ENCODE measurements at places on chromosomes 5 and 9.

DNA sequence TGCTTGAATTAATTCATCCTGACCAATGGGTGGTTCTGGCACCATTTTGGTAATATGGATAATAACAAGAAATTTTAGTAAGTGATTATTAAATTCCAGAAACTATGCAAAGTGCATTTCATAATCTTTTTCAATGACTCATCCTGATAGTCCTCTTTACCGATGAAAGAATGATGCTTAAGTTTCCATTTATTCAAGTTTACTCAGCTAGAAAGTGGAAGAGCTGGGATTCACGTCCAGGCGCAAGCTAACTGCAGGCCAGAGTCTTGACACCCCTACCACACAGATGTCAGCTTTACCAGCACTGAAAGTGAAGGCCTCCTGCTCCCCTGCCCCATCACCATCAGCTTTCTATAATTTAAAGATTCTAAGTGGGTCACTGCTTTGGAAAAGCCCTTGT lies 493.5 kb upstream of the WWC1 start:
- no peak for DNase-seq

- DNase-seq = no peak
Measured at GRCh38 chr9:78062710-78063109, 31.1 kb upstream of the GNAQ start.

DNA sequence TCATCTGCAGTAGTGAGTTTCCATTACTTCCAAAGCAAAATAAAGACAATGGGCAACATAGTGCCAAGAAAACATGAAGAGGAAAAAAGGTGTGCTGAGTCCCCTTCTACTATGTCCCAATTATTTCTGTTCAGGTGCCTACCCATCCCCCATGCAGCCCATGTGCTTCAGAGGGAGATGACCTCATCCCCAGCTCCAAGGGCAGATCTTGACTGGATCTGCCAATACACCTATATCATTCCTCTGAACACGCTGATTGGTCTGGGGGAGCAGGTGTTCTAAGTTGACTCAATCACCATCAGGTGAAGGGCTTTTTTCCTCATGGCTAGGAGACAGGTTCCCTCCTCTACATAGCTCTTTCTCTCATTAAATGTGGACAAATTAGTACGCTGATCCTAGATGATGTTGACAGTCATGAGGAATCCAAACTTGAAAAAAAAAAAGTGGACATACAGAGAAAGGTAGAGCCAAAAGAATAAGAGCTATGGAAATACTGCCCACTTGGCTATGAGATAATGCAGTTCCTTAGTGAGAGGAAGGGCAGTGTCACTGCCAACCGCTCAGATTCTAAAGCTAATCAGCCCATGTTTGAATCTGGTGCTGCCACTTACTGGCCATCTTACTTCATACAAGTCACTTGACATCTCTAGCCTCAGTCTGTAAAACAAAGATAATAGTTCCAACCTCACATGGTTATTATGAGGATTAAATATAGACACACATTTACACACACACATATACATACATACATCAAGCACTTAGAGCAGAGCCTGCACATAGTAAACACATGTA lies 23.1 kb downstream of the PRELID2 start:
- DNase-seq = no peak

GRCh38 chr5:94285984-94286383 lies 332.4 kb downstream of the KIAA0825 start:
- no peak for DNase-seq

DNA sequence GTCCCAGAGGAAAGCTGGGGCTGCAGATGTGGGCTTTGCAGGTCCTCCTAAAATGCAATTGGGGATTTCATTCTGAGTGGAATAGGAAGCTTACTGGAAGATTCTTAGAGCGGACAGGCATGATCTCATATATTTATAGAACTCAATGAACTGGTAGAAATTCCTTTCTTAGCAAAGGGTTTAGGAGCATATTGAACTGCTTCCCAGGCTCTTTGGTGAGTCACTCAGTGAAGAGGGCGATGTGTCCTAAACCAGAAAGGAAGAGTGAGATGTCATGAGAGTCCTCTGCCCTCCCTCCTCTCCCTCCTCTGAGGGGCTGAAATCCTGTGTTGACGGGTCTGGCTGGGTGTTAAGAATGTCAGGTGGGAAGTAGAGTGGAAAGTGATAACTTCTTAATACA lies 26.3 kb upstream of the SEMA6A start:
- DNase-seq = no peak

GRCh38 chr9:121277518-121278295 lies 9.7 kb downstream of the GSN start:
- DNase-seq = no peak

DNA sequence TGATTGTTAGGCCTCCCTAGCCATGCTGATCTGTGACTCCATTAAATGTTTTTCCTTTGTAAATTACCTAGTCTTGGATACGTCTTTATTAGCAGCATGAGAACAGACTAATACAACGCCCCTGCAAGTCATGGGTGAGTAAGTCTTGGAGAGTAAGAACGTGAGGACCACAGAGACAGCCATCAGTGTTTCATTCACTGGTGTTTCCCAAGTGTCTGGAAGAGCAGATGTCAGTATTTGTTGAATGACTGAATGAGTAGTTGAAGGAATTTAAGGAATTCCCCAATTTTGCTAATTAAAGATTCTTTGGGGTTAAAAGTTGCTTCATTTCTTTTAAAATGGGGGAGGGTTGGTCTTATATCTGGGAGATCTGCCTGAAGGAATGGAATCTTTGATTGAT lies 178.8 kb downstream of the TRIO start:
- DNase-seq = no peak

- no peak for DNase-seq
Measured at GRCh38 chr9:124613849-124614248, 106.7 kb upstream of the NR5A1 start.

GRCh38 chr9:81625969-81626368 lies 63.4 kb downstream of the TLE1 start:
- DNase-seq = no peak

DNA sequence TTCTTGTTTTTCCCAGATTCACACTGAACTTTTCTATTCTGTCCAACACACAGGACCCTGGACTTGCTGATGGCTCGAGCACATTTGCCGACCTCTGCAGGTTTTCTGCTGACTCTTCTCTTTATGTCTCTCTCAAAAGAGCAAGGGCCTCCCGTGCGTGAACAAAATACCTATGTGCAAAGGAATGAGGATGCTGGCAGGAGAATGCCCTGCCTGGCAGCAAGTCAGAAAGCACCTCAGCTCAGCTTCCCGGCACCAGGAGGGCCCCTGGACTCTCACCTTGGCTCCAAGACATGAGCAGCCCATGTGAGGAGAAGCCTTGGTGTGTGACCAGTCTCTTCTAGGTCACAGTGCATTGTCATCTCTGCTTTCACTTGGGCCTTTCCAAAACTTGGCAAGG lies 36.1 kb downstream of the PAPPA start:
- DNase-seq = no peak

- no peak for DNase-seq
Measured at GRCh38 chr9:8890695-8891094, 1091.1 kb upstream of the DMAC1 start.

DNA sequence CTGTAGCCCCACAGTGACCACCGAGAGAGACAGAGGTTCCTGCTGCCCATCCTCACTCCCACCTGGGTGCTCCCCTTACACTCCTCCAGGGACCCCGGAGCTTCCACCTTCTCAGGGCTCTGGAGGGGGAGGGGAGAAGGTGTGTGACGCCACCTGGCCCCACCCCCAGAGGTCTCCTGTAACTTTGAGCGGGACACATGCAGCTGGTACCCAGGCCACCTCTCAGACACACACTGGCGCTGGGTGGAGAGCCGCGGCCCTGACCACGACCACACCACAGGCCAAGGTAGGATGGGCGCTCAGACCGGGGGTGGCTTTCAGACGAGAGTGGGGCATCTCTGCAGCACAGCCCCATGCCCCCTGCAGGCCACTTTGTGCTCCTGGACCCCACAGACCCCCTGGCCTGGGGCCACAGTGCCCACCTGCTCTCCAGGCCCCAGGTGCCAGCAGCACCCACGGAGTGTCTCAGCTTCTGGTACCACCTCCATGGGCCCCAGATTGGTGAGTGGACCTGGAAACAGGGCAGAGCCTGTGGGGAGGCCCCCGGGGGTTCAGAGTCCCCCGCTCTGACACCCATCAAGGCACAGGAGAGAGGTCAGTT lies 4.5 kb downstream of the MAMDC4 start:
- DNase-seq = no peak

- no peak for DNase-seq
Measured at GRCh38 chr9:91282292-91282691, 79.4 kb downstream of the AUH start.

DNA sequence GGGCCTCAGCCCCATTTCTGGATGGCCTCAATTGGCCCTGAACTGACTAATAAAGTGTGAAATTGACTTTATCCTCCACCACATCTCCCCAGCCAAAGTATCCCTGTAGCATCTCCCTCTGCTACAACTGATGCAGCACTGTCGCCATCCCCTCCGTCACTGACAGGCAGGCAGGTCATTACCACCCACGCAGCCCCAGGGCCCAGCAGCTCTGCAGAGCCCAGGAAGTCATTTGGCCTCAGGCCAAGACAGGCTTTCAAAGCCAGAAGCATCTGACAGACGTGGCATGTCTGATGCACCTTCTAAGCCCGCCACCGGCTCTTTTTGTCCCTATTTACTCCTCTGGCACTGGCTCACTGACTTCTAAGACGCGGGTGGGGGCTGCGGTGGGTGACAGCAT lies 65.3 kb downstream of the ARHGEF37 start:
- DNase-seq = no peak

GRCh38 chr5:54529565-54529964 lies 12.0 kb downstream of the SNX18 start:
- no peak for DNase-seq

DNA sequence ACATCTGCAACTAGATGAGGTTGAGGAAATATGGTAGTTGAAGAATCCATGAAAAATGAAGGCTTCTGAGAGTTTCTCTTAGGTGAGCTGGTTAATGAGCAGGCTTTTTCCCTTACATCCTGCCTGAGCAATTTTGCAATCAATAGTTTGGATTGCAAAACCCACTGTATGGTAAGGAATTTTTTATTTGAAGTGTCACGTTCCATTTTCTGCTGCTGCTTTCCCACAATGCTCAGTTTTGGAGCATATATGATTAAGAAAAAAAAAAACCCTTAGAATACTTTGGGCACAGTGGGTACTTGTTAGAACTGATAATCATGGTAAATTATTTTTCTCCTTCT lies 144.2 kb downstream of the PCSK1 start:
- DNase-seq = no peak

GRCh38 chr5:136675769-136676168 lies 310.4 kb upstream of the TRPC7 start:
- no peak for DNase-seq

DNA sequence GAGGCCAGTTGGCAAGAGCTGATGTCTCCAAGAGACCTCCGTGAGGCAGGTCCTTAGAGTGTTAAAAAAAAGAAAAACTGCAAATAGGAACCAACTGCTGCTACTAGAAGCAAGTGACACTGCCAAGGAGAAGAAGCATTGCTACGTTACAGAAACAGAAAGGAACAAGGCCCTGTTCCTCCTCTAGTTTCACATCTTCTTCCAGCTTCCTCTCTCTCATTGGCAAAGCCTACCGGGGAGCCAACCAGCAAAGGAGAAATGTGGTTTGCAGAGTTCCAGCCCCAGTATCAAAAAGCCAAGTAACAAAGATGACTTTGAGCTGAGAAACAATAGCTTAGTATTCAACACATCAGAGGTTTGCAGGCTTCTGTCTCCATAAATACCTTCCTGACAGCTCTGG lies 145.9 kb downstream of the PRELID2 start:
- DNase-seq = no peak
